ENCODE measurements at places on chromosomes 1 and 21.

DNA sequence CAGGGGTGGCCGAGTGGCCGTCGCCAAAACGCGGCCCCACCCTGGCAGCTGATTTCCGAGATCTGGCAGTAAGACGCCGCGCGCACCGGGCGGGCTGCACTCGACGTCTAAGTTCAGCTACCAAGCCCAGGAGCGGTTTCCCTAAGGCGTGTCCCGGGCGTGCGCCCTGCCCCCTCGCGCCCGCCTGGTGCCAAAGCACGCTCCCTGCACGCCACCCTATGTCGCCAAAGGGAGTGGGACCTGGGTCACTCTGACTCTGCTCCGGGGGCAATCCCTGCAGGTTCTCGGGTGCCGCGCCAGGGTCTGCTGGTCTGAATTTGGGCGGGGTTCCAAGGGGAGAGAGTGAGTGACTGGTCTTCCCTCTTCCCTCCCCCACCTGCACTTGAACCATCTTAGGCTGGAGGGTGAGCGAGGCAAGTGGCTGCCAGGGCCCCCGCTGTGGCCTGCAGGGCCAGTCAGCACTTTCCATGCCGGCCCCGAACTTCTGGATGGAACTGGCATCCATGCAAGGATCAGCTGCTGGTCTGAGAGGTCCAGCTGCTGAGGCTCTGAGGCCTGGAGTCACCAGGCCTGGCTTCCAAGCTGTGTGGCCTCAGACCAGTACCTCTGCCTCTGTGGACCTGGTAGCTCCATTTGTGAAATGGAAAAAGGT lies at the start of gene LRRC38:
Gene LRRC38, minus strand, starts transcription at position 109 of the 652 bp plus-strand sequence. CDS start 410 bp downstream, outside the sequence.
- DNase-seq: no peak

DNA sequence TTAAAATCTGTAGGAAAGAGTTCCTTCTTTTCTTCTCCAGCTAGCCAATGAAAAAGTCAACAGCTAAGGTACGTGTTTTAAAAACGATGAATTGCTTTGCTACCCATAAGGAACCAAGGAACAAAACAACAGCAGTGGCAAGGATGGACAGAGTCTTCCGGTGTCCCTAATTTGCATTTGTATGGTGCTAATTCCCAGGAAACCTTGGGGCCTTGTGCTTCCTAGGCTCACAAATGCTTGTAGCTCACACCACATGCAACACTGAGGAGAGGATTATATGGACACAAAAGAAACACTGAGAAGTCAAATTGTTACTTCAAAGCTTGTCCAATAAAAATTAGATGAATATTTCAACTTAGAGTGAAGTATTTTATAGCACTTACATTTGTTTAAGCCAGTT lies 1.8 kb upstream of the PGBD5 start:
- DNase-seq: no peak

- no peak for DNase-seq
These were observed 46.8 kb downstream of the NPHP4 start for GRCh38 chr1:5945445-5945844.

DNA sequence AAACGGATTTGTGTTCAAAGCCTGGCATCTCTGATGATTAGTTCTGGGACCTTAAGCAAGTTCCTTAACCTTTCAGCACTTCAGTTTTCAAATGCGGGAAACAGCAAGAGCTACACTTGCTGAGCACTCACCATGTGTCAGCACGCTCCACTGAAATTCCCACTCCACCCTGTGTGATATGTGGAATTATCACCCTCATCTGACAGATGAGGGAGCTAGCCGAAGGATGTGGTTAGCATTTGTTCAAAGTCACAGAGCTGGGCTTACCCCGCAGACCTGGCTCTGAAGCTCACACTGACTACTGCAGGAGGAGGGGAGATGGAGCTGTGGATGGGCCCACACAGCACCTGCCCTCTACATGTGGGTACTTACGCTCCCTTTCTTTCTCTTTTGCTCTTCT lies 29.1 kb downstream of the IL12RB2 start:
- DNase-seq: no peak

- no peak for DNase-seq
These were observed 120.7 kb downstream of the NGF start for GRCh38 chr1:115217150-115218033.

Data from right lung (tissue), 10 donors.